ENCODE measurements at places on chromosomes 7 and 10.

GRCh38 chr10:4282496-4282895 lies 497.5 kb upstream of the KLF6 start:
- DNase-seq = no peak

DNA sequence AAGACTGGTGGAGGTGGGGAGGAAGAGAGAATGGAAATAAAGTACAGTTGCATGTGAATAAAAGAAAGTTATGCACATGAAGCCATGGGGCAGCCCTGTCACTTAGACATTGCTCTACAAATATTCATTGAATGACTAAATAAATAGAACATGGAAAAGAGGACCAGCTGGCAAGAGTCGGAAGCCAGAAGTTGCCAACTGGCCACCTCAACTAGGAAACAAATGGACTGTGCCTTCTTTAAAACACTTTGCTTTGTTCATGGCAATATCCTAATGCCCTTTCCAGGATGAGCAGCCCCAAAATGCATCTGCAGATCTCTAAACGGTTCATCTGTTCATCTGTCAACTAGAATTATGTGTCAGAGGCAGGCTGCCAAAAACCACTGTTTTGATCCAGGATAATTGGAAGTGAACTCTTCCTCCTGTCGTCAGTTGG lies 157.3 kb downstream of the NOC3L start:
- DNase-seq = no peak

GRCh38 chr7:1560620-1561031 lies 4.6 kb upstream of the TMEM184A start:
- DNase-seq = no peak

- no peak for DNase-seq
Observed at GRCh38 chr10:76950354-76950753, 687.3 kb downstream of the KCNMA1 start.

- no peak for DNase-seq
Observed at GRCh38 chr7:117188949-117189592, 133.8 kb downstream of the WNT2 start.

GRCh38 chr7:153858355-153858754 lies 193.8 kb upstream of the DPP6 start:
- DNase-seq = no peak

DNA sequence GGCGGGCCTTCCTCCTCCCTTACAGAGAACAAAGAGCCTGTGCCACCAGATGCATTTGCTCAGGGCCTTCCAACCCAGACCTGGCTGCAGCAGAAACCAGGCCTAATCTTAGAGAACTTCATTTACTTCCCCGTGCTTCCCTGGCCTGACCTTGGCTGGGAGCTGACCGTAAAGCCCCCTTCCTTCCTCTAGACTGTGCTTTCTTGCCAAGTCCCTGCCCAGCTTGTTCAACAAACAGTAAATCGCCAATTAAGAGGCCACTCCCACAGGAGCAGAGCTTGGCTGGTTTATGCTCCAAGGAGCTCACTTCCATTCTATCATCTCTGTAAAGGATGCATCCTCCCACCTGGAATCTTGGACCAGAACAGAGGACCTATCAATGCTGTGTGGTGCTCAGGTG lies 110.9 kb downstream of the COL13A1 start:
- DNase-seq = no peak

DNA sequence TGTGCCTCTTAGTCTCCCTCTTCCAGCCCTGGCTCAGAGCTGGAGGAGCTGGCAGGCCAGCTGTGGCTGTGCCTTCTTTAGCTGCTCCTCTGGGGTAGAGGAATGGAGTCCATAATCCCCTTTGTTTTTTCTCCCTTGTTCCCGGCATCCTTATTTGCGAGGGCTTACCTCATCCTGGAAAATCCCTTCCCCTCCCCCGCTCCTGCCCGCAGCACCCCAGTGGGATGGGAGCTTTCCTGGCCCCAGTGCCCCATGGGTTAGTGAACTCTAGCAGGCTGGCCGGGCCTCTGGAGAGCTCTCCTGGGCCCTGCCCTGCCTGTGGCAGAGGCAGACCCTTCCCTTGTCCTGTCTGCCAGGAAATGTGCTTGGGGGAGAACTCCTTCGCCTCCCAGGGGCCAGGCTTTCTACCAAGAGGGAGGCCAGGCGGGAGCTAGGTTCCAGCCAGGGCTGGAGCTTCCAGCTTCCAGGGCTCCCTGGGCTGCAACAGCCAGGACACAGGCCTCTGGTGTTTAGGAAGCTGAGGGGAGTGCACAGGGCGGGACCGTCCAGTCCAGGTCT lies 16.5 kb upstream of the TRIM8 start:
- DNase-seq = no peak

GRCh38 chr10:30775779-30776591 lies 146.4 kb upstream of the LYZL2 start:
- no peak for DNase-seq

GRCh38 chr10:123284022-123284421 lies 129.8 kb downstream of the BUB3 start:
- DNase-seq = no peak

GRCh38 chr7:47539398-47540052 lies 42.4 kb downstream of the TNS3 start:
- no peak for DNase-seq

DNA sequence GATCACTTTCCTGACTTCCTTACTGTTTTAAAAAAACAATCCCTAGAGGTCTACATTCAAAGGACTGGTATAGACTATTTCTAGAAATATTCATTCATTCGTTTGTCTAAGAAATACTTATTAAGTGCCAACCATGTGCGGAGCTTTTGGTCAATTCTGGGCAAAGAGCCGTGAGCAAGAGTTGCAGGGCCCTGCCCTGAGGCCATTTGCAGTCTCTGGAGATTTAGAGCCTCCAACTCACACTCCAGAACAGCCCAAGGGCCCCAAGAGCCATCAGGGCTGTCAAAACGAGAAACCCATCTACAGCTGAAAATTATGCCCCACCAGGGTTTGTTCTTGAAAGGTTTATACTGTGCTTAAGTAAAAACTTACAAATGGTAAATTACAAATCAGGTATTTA lies 16.2 kb downstream of the WDR91 start:
- no peak for DNase-seq

- DNase-seq = no peak
Observed at GRCh38 chr7:82534684-82535083, 91.1 kb upstream of the CACNA2D1 start.

DNA sequence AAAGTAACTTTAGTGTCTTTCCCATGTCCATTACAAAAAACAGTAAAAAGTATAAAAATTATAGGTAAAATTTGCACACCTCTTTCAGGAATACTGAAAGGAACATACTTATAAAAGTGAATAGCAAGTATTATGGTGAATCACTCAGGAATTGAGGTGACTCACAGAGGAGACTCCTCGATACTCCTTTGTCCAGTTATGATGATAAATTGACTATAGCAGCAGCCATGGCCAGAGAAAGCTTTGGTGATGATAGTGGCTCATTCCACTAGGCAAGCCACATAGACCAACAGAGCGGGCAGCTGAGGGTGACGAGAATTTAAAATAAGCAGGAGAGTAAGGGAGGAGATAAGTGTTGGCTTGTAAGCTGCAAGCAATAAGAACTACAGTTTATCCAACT lies 1231.1 kb upstream of the CELF2 start:
- no peak for DNase-seq

DNA sequence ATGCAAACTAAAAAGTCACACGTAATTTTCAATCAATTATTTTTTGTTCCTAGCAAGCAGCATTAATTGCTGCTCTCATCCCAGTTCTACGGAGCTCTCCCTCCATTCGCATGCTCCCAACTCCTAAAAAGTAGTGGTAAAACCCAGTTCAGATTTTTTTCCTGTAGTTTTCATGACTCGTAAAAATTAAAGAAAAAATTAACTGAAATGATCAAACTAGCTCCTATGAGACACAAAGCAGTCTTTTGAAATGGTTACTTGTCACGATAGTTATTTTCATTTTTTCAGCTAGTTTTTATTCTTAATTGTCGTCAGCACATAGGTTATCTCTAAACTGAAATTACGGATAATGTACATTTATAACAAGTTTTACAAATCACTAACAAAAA lies 1.8 kb downstream of the HNRNPA2B1 start:
- no peak for DNase-seq

DNA sequence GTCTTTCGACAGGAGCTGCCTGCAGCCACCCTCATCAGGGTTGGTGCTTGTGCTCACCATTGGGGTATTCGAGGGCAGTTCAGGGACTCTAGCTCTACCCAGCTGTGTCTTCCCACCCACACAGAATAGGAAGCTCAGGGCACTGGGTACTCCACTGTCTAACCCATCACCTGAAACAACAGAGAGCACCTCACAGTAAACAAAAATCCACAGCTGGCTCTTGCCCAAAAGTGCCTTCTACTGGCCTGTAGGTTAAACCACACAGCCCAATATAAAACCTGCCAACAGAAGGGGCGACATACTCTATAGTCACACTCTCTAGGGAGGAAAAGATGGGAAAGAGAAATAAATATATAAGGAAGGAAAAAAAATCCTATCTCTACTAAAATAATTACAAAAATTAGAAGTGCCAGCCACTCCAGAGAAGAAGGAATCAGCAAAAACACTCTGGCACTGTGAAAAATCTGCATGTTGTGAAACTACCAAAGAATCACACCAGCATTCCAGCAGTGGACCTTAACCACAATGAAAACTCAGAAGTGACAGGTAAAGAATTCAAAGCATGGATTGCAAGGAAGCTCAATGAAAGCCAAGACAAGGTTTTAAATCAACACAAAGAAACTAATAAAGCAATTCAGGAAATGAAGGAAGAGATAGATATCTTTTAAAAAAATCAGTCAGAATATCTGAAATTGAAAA lies 110.0 kb downstream of the HGF start:
- DNase-seq = no peak

DNA sequence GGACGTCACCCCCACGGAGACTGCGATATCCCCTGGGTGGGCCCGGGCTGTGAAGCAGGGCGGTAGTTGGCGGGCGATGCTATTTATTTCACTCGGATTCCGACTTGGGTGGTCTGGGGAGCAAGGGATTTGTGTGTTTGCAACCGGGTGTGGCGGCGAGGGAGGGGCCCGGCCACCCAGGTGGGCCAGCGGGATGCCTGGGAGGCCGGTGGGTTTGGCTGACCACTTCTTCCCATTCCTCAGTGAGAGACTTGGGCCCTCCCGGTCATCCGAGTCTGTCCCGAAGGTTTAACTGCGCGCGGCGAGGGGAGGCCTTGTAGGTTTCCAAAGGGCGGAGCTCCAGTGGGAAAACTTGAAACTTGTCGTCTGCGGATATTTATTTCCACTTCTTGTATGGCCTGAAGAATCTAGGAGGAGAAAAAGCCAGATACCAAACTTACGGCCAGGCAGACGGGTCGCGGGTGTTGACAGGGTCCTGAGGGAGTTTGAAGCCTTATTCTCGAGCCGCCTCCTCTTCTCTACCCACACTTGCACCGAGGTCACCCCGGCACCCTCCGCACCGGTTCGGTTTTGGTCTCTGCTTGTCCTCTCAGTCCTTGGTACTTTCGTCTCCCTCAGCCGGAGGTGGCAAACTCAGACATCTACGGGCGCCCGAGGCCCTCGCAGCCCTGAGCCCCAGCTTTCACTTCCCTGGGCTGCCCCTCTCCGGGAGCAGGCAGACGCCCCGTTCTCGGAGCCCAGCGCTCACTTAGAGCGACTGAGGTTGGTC lies 17.9 kb downstream of the ZNF316 start:
- no peak for DNase-seq

GRCh38 chr10:50398823-50399222 lies 147.5 kb upstream of the ASAH2 start:
- no peak for DNase-seq

DNA sequence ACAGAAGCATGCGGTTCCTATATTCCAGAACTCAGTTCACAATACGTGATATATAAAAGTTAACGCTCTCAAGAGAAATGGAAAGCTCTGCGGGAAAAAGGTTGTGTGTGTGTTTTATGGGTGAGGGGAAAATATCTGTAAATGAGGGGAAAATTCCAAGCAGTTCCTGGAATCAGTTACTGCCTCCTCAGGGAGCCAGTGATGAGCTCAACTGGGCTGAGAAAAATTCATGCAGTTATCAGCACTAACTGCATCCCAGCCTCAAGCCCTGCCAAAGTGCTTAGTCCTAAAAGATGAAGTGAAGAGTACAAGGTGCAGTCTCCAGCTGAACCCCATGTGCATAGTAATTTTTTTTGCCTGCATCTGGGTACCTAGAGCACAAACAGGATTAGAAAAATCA lies 191.9 kb downstream of the CDK14 start:
- no peak for DNase-seq

DNA sequence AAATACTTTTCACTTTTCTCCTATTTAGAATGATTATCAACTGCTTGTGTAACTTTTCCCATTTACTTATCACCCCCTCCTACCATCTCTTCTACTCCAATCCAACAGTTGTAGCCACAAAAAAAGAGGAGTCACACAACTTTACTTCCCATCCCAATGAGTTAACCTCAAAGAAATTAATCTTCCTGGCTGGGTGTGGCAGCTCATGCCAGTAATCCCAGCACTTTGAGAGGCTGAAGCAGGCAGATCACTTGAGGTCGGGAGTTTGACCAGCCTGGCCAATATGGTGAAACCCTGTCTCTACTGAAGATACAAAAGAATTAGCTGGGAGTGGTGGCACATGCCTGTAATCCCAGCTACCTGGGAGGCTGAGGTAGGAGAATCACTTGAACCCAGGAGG lies 19.9 kb downstream of the SYPL1 start:
- no peak for DNase-seq

- DNase-seq = no peak
Observed at GRCh38 chr10:75967491-75967890, 536.1 kb downstream of the LRMDA start.

GRCh38 chr7:33446551-33446950 lies 317.2 kb downstream of the BBS9 start:
- DNase-seq = no peak

GRCh38 chr10:55786461-55787050 lies 574.5 kb downstream of the ZWINT start:
- no peak for DNase-seq

- no peak for DNase-seq
Observed at GRCh38 chr7:106205621-106206222, 79.1 kb downstream of the NAMPT start.

DNA sequence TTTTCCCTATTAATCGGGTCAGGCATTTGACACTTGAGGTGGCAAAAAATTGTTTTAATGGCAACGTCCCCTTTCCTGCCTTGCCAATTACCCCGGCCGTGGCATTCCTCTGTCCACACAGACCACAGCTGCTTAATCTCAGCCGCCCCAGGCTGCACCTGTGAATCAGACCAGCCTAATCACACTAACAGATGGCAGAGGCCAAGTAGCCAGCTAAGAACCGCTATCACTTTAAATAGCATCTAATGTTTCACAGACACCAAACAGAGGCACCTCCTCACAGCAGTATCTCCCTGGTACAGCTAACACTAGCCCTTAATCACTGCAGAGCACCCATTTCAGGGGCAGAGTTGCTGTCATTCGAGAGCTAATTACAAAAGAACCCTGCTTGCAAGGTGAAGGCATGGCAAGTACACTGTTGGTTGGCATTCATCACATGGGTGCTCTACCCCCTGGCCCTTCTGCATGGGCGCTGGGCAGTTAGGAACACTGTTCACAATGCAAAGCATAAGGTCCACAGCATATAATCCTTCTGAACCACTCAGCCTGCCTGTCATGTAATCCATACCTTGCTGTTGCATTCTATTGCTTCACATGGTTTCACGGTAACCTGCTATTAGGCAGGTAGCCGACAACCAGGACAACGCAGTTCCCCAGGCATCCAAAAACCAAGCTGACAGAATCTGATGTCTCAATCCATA lies 38.8 kb downstream of the FGFR2 start:
- no peak for DNase-seq

- no peak for DNase-seq
Observed at GRCh38 chr7:155743177-155743576, 69.1 kb downstream of the SHH start.
